ENCODE measurements at places on chromosomes 12 and 14.

DNA sequence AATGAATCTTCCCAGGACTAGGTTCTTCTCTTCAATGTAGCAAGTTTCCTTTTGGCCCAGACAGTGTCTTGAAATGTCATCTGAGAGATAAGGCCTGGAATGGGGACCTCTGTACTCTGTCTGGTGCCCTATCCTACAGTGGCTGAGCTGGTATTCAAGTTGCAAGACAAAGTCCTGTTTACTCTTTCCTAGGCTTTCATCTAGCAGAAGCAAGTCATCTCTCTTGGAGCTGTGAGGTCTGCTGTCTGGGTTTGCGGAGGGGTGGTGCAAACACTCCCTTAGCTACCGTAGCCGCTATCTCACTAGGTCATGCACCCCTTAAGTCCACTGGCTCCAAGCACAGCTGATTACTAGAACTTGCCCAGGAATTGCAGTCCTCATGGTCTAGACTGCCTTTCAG, 149.7 kb upstream of the SLC16A7 start:
- DNase-seq: no peak

GRCh38 chr12:6551496-6552139, 4.2 kb downstream of the IFFO1 start:
- no peak for DNase-seq

DNA sequence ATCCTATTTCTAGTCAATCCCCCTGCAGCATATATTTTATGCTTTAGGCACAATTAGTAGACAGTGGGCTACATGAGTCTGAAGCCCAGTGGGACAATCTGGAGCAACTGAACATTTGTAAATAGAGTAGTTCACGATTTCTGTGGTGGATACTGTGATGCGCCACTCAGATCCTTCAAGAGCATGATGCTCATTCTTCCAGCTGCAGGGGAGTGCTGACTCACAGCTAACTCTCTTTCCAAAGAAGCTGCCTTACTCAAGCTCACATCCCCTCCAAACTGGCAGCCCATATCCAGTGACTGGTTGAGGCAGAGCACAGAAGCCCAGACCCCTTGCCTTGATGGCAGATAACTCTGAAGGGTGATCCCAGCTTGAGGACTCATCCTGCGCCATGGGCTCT, 224.2 kb upstream of the EEA1 start:
- no peak for DNase-seq

DNA sequence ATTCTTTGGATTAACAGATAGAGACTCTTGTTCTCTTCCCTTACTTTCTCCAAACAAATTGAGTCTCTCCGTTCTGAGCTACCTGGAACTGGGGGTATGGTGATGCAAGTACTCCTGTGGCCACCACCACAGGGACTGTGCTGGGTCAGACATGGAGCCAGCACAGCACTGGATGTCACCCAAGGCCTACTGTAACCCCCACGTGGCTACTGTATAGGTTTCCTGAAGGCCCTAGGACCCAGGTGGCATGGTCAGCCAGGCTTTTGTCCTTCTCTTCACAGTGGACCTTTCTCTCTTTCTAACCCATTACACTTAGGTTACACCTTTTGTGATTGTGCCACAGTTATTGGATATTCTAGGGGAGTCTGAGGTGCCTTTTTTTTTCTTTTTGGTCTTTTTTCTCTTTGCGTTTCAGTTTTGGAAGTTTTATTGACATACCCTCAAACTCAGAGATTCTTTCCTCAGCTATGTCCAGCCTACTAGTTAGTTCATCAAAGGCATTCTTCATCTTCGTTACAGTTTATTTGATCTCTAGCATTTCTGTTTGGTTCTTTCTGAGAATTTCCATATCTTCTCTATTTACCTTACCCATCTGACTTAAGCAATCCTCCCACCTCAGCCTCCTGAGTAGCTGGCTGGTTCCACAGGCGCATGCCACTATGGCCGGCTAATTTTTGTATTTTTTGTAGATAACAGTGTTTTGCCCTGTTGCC, 6.0 kb upstream of the KLHDC2 start:
- DNase-seq: no peak

DNA sequence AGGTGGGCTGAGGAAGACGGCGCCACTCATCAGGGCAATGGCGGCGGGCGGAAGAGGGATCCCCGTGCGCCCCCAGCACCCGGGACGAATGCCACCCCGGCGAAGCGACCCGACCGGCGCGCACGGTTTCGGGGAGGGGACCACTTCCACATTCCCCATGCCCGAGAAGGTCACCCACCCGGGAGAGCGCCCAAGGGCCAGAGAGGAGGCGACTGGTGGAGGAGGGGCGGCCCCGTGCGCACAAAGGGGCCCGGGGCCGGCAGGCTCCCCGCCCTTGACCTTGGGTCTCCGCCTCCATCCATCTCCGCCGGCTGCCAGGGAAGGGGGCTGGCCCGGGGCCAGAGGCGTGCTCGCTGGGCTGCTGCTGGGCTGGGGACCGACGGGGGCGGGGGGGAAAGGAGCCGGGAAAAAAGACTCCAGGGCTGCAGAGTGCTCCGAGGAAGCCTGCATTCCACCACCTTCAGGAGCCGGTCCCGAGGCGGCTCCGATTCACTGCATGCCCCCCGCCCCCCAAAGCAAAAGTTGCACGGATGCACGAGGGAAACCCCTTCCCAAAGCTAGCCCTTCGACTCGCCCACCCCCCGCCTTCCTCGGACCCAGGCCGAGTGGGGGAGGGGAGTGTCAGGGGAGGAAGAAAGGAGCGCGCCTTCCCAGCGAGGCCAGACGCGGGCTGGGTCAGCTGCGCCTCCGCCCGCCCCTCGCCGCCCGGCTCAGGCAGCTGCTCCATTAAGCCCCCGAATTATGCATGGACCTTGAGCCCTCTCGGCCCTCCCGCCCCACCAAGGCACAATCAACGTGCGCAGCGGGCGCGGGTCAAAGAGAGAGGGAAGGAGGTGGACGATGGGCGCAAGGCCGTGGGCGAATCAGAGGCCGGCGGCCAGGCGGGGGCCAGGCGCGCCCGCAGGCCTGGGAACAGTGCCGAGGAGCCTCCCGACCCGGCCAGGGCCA, 26.2 kb downstream of the BCL11B start:
- DNase-seq: no peak

DNA sequence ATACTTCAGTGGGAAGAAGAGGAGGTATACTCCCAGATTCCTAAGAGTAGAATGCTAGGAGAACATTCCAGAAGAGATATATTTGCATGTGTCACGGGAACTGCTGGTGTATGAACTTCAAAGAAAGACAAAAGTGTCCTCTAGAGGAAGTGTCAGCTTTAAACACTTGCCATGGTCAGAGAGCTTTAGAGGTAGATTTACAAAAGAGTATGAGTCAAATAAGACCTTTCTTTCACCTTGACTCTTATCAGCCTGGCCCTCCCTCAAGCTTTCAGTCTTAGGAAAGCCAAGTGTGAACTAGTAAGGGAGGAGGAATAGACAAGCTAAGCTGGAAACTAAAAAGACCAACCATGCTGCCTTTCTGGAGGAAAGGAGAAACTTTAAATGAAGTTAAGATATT, 34.7 kb downstream of the COX8C start:
- DNase-seq: no peak

GRCh38 chr14:81141426-81141825, 79.3 kb downstream of the GTF2A1 start:
- no peak for DNase-seq

GRCh38 chr14:68109132-68109900, 289.7 kb downstream of the RAD51B start:
- no peak for DNase-seq

DNA sequence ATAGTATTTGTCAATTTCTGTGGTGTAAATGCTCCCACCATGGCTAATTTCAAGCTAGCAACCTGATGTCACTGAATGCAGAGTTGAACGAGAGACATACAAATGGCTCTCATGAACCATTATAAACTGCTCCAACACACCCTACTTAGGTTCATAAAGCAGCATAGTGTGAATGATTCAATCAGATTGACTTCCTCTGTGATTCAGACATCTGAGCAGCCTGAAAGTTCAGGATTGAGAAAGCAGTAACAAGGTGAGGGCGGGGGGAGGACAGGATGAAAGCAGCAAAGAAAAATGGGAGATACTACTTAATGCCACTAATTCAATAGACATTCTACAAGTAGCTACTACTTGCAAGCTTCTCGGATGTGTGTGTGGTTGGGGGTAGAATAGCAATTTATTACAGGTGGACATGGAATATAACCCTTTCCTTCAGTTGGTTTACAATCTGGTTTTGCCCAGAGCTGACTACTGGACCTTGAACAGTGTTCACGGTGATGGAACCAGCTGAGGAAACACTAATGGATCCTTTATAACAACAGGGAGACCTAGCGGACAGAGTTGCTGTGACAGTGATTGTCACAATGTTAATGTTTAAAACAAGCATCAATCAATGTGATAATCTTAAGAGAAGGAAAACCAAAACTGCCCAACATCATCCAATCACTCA, 52.5 kb upstream of the PELI2 start:
- DNase-seq: peak; percentile 46

- DNase-seq: no peak
Measured at GRCh38 chr12:32322354-32322753, 77.0 kb upstream of the FGD4 start.

DNA sequence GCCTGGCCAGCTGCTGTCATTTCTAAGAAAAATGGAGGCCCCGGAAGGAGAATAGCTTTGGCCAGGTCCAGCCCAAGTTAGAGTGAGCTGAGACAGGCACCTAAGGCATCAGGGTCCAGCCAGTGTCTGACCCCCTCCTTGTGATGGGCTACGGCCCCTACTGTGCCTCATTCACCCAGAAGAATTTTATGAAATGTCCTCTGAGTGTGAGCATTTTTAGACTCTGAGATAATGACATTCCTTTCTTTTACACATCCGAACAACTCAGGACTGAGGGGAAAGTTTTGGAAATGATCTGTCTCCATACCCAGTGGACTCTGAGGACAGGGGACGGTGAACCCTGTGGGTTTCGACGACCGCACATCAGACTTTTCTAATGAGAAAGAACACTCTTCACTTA, 50.4 kb downstream of the SLC24A4 start:
- DNase-seq: no peak

GRCh38 chr14:102117852-102118251, 21.8 kb upstream of the WDR20 start:
- DNase-seq: no peak

DNA sequence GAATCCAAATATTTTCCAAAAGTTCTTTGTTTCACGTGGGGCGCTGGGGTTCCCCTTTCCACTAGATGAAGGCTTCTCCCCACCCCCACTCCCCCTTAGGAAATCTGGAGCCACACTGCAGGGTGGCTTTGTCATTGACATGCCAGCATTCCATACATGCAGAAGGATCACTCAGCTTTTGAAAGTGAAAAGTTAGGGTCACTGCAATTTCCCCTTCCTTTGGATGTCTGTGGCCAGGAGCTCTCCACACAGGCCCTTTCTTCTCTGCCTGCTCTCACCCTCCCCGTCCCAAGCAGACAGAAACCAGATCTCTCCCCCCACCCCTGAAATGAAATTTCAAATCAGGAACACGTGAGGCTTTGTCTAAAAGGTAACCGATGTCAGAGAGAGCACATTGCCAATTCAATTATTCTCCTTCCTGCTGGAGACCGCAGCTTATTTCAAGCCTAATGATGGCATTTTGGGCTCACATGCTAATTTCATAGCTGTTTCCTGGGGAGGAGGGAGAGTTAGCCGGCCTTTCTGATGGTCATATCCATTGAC, 153.9 kb upstream of the RFLNA start:
- no peak for DNase-seq

DNA sequence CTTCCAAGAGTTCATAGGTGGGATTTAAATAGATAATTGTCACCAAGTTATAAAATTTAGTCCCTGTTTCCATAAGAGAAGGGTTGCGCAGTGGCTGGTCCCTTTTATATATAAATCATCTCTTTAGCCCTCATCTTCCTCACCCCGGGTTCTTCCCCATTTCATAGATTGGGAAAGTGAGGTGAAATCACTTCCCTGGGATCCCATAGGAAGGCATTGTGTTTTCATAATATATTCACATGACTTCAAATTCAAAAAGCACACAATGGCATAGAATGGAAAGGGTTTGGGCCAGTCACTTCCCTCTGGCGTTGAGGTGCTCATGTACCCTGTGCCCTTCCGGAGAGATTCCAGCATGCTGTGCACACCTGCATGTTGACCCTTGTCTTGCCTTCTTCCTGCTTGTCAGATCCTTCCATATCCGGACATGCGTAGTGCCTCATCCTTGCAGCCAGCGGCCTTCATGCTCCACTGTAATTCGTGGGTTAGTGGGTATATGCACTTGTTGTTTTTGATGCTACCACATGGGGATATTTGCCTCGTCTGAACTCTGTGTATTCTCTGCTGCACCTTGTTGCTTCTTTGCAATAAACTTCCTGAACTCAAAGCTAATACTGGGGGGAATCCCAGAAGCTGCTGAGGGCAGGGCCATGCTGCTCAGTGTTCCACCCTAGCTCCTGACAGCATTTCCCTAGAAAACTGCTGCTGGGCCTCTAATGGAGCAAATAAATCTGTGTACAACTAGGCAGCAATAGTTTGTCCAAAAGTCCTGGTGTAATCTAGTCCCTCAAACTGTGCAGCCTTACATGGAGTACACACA, 59.6 kb downstream of the ANAPC7 start:
- DNase-seq: no peak

- no peak for DNase-seq
Measured at GRCh38 chr14:101869217-101869616, 95.2 kb upstream of the DYNC1H1 start.

DNA sequence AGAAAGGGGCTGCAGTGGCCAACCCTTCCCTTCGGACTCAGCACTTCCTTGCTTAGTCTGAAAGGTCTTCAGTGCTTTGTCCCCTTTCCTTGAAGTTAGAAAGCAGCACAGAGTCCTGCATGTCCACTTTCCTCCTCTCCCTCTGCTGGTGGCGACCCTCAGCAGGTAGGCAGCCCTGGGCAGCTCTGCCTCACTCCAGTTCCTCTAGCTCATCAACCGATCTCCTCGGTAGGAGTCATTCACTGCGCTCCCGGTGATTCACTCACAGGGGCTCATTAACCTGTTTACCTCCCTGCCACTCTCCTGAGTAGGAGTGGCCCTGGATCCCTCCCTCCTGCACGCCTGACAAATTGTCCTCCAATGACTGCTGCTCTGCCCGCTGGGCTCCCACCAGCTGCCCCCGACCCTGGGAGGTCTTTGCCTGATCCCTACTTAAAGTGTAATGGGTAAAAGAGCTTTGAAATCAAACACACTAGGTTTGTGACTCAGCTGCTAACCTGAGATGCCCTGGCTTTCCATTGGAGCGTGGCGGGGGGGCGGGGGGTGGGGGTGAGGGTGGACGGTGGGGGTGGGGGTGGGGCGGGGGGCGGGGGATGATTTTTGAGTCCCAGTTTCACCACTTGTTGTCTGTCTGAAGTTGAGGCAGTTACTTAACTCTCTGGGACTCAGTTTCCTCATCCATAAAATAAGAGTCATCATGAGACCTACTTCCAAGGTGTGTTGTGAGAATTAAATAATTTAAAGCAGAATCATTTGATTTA, 4.2 kb downstream of the SCNN1A start:
- peak; percentile 54 for DNase-seq

GRCh38 chr12:56377310-56377988, 14.8 kb upstream of the APOF start:
- DNase-seq: no peak

- DNase-seq: no peak
Measured at GRCh38 chr12:46764005-46764404, 61.8 kb downstream of the SLC38A4 start.

- DNase-seq: no peak
Measured at GRCh38 chr14:102131741-102132140, 8.0 kb upstream of the WDR20 start.

Data from NCI-H460 (cell line).